ENCODE measurements at places on chromosomes 2 and 18.

GRCh38 chr2:96397756-96398530, 62.4 kb downstream of the NCAPH start:
- no peak for DNase-seq

DNA sequence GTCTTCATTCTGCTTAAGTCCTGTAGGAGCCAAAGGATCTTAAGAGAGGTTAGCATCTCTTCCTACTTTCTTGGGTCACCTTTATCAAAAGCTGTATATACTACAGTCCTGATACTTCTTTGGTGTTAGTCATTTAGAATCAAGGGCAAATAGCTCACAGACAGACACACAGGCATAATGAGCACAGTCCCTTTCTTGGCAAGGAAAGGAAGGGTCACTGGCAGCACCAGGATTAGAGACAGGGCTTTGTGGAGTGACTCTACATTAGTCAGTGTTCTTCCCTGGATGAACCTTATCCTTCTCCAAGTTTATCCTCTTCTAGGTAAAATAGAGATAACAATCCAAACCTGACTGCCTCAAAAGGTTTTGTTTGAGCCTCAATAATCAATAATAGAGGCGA, 40.0 kb upstream of the NCKAP5 start:
- no peak for DNase-seq

DNA sequence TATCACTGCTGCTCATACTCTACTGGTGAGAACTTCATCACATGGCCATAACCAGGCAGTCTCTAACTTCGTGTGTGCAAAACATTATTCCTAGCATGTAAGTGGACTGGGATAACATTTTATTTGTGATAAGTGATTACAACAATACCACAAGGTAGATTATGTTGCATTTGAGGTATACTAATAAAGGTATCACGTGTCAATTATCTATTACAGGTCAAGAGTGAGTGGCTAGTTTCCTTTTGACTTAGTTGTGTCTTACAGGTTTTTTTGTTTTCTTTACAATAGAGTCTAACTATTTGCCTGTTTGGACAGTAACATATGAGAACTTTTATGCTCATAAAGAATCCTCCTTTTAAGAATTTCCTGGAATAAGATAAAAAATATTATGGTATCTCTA, 67.2 kb upstream of the DSC1 start:
- DNase-seq, result no peak

DNA sequence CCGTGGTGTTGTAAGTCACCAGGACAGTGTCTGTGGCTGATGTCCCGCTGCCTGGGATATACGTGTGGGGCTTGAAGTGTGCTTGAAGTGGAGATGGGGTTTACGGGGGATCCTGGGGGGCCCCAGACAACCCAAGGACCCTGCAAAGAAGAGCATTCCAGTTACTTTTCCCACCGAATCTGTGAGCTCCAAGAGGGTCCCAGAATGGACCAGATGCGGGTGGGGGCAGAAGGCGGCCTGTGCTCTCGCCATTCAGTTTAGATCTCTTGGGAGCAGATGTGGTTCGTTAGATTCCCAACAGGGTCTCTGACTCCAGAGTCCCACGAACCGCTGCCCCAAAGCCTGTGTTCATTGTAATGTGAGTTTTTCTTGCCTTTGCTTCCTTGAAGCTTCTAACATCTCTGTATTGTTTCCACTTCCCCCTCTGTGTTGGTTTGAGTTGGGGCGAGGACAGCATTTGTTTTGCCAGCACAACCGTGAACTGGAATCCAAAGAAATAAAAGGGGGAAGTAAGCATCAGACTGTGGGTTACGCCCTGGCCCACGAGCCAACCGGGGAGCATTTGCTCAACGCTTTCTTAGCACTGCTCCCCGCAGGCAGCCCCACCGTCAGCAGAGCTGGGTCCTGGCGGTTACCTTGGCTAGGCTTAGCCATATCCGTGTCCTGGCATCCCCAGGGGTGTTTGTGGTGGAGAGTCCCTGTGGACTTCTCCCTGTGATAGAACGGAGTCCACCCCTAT, 92.1 kb downstream of the SH3BP4 start:
- DNase-seq, result no peak

GRCh38 chr2:232675381-232675780, 21.8 kb upstream of the GIGYF2 start:
- DNase-seq, result peak; percentile 52

DNA sequence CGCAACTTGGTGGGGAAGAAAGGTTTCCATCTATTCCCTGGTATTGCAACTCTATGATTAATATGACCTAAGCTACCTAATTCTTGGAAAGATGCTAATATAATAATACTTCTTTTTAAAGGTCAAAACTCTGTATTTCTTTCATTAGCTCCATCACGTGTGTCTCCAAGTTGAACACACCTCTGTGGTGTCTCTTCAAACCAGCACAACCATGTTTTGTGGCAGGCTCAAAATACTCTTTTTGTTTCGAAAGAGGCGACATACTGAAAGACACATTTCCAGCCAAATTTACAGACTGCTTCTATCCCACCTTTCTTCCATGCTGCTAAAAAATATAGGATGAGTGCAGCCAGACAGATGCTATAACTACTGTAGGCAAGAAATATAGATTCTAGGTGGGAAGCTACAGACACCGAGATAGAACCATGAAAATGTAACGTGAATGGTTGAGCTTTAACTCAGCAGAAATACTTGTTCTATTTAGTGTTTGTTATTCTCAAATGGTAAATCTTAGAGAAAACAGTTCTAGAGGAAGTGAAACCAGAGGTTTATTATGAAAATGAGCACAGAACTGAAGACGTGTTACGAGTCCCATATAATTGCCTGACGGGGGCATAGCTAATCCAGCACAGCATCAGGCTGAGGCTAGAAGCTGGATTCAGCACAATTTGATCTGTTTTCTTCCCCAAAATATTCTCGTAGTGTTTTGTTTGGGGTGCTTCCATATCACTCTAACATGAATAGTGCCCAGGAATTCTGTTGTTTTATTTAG, 991.5 kb upstream of the FANCL start:
- DNase-seq, result no peak

DNA sequence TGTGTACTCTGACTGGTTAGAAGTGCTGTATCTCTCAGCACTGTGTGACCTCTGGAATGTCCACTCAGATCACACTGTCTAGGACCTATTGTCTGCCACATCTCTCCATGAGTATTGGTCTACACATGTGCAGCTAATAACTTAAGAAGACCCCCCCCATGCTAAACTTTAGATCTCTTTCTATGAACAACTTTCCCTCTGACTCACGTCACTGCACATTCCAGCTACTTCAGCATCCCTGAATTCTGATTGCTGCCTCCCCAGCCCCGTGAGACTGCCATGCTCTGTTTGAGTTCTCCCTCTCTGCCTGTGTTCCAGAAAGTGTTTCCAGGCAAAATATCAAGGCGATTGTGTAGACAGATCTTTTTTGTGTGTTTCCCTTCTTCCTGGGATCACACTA, 41.8 kb downstream of the RAPGEF4 start:
- no peak for DNase-seq

- no peak for DNase-seq
These were observed 128.8 kb upstream of the BCL2L11 start for GRCh38 chr2:110991911-110992310.

- DNase-seq, result no peak
These were observed 46.1 kb downstream of the SIGLEC15 start for GRCh38 chr18:45871431-45872084.

- DNase-seq, result no peak
These were observed 286.4 kb upstream of the CNTNAP5 start for GRCh38 chr2:123738643-123739042.

GRCh38 chr2:10392951-10393639, 55.0 kb downstream of the ODC1 start:
- no peak for DNase-seq

DNA sequence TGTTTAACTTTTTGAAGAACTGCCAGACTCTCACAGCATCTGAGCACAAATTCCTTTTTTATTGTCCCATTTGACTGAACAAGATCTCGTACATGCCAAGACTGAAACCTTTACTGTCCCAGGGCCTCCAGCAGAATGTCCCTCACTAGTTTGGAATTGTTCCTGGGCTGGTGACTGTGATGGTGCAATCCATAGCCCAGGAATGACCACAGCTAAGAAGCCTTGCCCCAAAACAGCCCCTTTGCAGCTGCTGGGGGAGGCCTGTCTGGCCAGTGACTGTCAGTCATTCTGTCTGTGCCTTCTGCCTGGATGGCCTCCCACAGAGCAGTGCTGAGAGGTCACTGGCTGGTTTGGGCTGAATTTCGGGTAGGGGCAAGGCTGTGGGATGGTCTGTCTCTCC, 184.5 kb upstream of the MSH6 start:
- no peak for DNase-seq
